ENCODE measurements at places on chromosomes 6 and 20.

GRCh38 chr6:108002365-108003221 is 44.6 kb upstream of the SEC63 start:
- no peak for DNase-seq

DNA sequence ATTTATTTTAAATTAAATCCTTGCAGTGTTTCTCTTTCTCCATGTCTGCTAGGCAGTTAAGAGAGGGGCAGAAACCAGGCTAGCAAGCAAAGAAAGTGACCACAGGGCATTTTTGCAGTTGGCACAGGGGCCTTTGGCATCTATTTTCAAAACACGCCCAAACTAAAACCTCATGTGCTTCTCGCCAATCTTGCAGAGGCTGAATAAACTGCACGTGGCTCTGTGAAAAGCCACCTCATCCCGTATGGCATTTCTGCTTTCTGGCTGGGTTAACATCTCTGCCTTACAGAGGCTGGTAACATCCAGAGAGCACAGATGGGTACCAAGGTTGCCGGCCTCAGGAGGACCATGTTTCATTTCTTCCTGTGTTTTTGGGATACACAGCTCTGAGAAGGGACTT is 54.6 kb downstream of the GJA10 start:
- DNase-seq: no peak

DNA sequence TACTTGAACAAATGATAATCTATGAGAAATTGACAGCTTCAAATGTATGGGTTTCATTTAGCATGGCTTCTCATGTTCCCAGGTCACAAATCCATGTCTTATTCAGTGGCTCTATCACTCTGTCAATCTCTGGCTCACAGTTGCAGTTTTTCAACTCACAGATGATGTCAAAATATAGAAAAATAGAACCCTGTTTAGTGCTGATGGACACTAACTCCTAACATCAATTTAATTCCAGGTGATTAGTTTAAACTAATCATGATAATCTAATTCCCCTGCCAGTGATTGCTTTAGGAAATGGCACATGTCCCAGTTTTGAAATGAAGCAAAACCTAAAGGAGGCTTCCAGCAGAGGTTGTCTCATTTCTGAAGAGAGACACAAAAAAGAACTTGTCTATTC is 13.0 kb downstream of the KHDC1 start:
- DNase-seq: no peak

GRCh38 chr6:35139924-35140638 is 1.1 kb downstream of the TCP11 start:
- peak; percentile 29 for DNase-seq

DNA sequence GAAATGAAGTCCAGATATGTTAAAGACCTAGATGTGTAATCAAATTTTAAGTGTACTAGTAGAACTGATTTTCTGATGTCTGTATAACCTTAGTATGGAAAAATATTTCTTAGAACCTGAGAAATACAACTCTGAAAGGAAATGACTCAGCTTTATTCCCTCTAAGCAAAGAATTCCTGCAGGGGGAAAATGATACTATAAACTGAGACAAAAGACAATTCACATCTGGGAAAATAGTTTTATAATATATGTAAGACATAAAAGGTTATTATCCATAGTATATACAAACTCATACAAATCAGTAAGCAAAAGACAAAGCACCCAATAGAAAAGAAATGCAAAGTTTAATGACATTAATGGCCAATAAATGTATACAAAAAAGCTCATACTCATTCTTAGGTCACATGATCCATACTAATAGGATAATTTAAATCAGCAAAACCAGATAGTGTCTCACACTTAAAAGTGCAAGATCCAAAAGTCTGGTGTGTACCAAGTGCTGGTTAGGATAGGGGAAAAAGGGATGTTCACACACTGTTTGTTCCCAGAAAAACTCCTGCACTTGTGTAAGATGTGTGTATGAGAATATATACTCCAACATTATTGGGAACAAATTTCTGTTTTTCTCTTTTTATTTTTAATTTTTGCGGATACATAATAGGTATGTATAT is 22.6 kb downstream of the RNF217 start:
- no peak for DNase-seq

DNA sequence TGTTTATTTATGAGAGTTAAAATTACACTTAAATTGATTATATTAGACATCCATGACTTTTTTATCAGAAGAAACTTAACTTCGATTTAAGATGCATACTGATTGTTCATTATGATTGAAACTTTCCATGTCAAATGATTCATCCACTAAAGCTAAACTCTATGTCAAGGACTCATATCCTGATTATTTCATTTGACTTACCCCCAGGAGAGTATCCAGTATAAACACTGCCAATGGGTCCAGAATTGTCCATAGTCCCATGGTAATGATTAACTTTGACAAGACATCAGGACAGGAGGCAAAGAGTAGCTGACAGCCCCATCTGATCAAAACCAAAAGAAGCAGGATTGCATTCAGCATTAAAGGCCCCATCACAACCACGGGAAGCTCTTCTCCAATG is 709.9 kb downstream of the TFAP2A start:
- DNase-seq: no peak

GRCh38 chr6:72810571-72811280 is 188.9 kb downstream of the KCNQ5 start:
- DNase-seq: no peak

GRCh38 chr6:40792183-40792582 is 205.0 kb upstream of the LRFN2 start:
- no peak for DNase-seq

GRCh38 chr6:90256698-90257485 is 39.8 kb downstream of the BACH2 start:
- DNase-seq: peak; percentile 72

All from central memory CD4-positive, alpha-beta T cell (primary cell).